Lung microvascular endothelial cell (primary cell): ENCODE measurements at places on chromosomes 16 and 17. TPM values are rescaled to one million over a fixed set of nuclear protein-coding genes. Genes with fewer than 3 reads are reported as not detected.
A peak's percentile ranks its signal among the peaks of the same experiment; 100 is the strongest.

DNA sequence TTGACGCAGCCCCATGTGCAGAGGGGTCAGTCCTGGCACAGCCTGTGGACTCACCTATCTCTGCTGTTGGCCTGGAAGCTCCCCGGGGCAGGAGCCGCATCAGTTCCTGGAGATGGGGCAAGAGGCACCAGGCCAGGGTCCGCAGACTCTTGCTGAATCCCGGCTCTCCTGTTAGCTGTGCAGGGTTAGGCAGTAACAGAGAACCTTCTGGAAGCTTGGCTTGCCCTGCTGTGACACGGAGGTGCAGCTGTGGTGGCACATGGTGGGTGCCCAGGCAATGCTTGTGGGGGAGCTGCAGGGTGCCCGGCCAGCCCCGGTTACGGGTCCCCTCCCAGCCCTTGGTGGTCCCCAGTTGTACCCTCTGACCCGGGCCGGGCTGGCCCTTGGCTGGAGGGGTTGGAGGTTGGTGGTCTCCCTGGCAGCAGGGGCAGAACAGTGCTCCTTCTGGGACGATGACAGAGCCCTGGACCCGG is 26.0 kb upstream of the ZNF469 start:
- DNase-seq, result no peak

GRCh38 chr16:21584817-21585216 is 14.6 kb upstream of the METTL9 start:
- no peak for DNase-seq

GRCh38 chr17:951325-952132 is 28.0 kb downstream of the NXN start:
- peak; percentile 67 for DNase-seq

GRCh38 chr16:75745242-75745641 is 19.0 kb upstream of the CPHXL start:
- no peak for DNase-seq

DNA sequence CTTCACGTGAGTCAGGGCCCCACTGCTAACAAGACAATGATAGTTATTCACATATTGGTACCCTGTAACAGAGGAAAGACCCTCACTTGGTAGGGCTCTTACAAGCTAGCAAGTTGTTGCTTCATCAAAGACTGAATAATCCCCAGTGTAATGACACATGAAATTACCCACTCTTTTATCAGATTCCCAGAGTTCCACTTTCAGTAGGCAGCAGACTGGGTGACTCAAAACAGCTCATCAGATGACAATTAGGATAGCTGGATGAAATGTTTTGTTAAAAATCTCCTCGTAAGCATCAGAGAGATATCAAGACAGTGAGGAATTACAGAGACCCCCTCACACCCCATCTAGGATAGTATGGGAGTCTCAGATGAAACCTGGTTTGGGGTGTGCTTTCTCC is 6.8 kb upstream of the OR1E2 start:
- no peak for DNase-seq

- no peak for DNase-seq
Observed at GRCh38 chr17:16425202-16425601, 9.8 kb downstream of the TRPV2 start.

DNA sequence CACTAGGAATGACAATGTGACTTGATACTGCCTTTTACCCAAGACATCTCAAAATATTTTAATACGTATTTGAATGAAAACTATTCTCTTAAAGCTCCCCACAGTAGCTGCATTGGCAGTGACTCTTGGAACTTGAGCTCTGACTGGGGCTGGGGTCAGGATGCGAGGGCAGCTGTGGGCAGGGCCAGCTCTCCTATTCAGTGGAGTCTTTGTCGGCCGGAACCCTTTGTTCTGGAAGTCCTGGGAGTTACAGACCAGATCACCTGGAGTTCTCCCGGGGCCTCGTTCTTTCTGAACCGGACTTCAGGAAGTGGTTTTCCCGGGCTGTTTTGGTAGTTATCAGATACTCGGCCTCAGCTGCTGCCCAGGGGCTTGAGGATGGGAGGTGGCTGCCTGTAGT is 84.9 kb downstream of the NPIPB11 start:
- DNase-seq, result peak; percentile 55

TPSD1 gene
- not detected in 2 replicates for total RNA-seq

KCTD11 gene
- total RNA-seq, result 2.4 and 3.8 TPM in 2 replicates

KCNJ18 gene
- not detected in 2 replicates for total RNA-seq

KRTAP4-6 gene
- total RNA-seq, result not detected in 2 replicates

MRPL27 gene
- total RNA-seq, result 42.1 and 55.8 TPM in 2 replicates
